ENCODE measurements at places on chromosomes 5 and 9. TPM values are rescaled to one million over a fixed set of nuclear protein-coding genes. Genes with fewer than 3 reads are reported as not detected.
A peak's percentile ranks its signal among the peaks of the same experiment; 100 is the strongest.

Gene TXNDC8
- total RNA-seq = not detected

GRCh38 chr9:87007711-87008366 is 60.5 kb upstream of the GAS1 start:
- H3K4me1 ChIP-seq = no peaks in the 10 kb centered on the region
- H3K27me3 ChIP-seq = no peaks in the 10 kb centered on the region
- no peaks in the 10 kb centered on the region for H3K36me3 ChIP-seq
- H3K4me3 ChIP-seq = no peak overlapping the region
- no peak overlapping the region for H3K27ac ChIP-seq

DNA sequence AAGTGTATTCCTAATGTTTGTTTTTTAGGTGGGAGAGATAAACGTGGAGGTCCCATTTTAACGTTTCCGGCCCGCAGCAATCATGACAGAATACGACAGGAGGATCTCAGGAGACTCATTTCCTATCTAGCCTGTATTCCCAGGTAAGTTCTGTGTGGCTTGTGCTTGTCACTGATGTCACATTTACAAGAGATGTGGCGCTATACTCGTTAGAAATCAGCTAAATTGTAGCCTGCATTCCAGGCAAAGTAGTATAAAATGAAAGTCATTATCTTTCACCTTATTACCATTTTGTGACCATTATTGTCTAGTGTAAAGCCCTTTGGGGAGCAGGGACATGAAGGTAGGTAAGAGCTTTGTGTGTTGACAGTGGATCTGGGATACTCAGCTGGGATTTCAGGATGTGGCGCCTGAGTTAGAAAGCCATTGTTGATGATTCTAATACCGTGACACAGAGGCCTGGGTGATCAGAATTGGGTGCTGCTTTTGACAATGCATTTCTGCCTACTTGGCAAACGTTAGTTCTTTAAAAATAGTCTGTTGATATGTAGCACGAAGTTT is 137.2 kb downstream of the TRIO start:
- no peaks in the 10 kb centered on the region for H3K27me3 ChIP-seq
- no peak overlapping the region for H3K27ac ChIP-seq
- no peak overlapping the region for H3K4me3 ChIP-seq
- peaks cover 65% of the 10 kb centered on the region for H3K4me1 ChIP-seq

GRCh38 chr9:121303456-121304451 is 35.8 kb downstream of the GSN start:
- H3K27me3 ChIP-seq = no peaks in the 10 kb centered on the region
- H3K36me3 ChIP-seq = peaks cover 64% of the 10 kb centered on the region
- H3K27ac ChIP-seq = peak overlapping the region; percentile 92
- peaks cover 29% of the 10 kb centered on the region for H3K4me1 ChIP-seq
- peak; percentile 61 for DNase-seq
- peak overlapping the region; percentile 56 for H3K4me3 ChIP-seq

DNA sequence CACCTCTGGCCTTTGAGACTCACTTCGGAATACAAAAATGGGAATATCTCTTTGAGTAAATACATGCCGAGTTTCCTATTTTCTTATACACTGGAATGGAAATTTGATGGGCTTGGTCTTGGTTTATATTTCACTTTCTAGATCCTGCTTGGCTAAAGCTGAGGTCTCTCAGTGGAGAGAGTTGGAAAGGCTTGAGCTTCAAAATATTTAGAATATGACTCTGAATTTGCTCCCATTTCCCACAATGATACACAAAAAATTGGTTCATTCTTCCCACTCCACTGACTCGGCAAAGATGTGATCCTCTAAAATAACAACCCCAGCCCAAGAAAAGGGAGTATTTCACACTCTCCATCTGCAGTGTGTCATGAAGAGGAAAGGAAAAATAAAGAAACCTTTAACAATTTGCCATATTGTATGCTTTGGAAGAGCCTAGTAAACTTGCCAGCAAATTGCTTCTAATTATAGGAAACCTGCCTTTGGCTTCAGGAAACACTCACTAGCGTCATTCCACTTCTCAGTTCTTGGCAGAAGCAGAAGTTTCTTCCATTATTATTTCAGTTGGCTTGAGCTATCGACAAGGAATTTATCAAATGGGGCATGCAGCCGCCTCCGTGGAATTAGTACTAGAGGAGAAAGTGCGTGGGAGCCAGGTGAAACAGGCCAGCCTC is 302.9 kb downstream of the NSG2 start:
- no peaks in the 10 kb centered on the region for H3K27me3 ChIP-seq
- H3K4me3 ChIP-seq = no peak overlapping the region
- H3K27ac ChIP-seq = no peak overlapping the region
- no peaks in the 10 kb centered on the region for H3K4me1 ChIP-seq

GRCh38 chr9:108476574-108476973 is 379.2 kb downstream of the ACTL7B start:
- H3K4me1 ChIP-seq = peaks cover 45% of the 10 kb centered on the region
- no peak for DNase-seq
- H3K4me3 ChIP-seq = no peak overlapping the region
- H3K27me3 ChIP-seq = no peaks in the 10 kb centered on the region
- no peaks in the 10 kb centered on the region for H3K36me3 ChIP-seq

- H3K4me3 ChIP-seq = no peak overlapping the region
- no peaks in the 10 kb centered on the region for H3K36me3 ChIP-seq
- H3K27ac ChIP-seq = no peak overlapping the region
- no peaks in the 10 kb centered on the region for H3K4me1 ChIP-seq
- H3K27me3 ChIP-seq = no peaks in the 10 kb centered on the region
These were observed 817.1 kb downstream of the CDH12 start for GRCh38 chr5:22036061-22036460.

Gene FGF1
- total RNA-seq = 0.58 TPM

GRCh38 chr9:8555762-8556500 is 756.4 kb upstream of the DMAC1 start:
- H3K4me3 ChIP-seq = no peak overlapping the region
- no peaks in the 10 kb centered on the region for H3K36me3 ChIP-seq
- H3K27ac ChIP-seq = no peak overlapping the region

Gene PCDHB9
- 0.91 TPM for total RNA-seq

DNA sequence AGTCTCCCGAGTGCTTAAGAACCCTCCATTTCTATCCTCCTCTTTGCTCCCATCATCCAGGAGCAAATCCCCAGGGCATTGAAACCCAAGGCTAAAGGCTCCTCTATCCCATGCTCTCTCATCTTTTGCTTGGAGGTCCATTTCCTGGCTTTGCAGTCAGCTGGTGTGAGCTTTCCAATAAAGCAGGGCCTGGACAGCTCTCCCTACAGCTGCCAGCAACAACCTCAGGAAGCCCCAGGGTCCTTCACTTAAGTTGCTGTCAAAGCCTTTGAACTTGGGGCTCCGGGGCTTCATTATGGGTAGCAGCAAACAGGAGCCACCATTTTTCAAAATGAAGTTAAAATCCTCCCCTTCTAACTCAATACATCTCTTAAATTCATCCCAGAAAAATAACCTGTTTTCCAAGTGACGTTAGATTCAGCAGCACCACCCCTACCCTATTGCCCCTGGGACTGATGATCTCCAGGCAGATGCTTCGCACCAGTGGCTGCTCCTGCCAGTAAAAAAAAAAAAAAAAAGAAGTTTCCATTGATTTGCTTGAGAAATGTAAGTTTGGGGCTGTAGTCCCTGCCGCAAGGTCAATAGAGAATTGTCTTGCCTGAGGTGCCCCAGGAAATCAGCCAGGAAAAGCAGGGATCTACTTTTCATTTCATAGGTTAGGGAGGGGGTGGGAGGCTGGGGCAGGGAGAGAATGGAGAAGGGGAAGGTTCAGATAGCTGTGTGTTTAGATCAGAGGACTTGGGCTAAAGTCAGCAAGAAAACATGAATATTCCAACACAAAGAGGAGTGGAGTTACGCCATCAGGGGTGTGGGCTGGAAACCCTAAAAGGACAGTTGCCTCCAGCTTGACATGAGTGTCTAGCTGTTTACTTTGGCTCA is 83.8 kb upstream of the IL6ST start:
- peaks cover 4% of the 10 kb centered on the region for H3K4me1 ChIP-seq
- H3K36me3 ChIP-seq = no peaks in the 10 kb centered on the region
- H3K4me3 ChIP-seq = no peak overlapping the region
- H3K27me3 ChIP-seq = no peaks in the 10 kb centered on the region
- peak overlapping the region; percentile 39 for H3K27ac ChIP-seq

GRCh38 chr5:154437281-154437965 is 8.4 kb upstream of the SAP30L start:
- H3K27me3 ChIP-seq = no peaks in the 10 kb centered on the region
- H3K4me3 ChIP-seq = no peak overlapping the region
- peaks cover 24% of the 10 kb centered on the region for H3K36me3 ChIP-seq
- DNase-seq = no peak

- no peak for DNase-seq
- no peaks in the 10 kb centered on the region for H3K4me1 ChIP-seq
- H3K36me3 ChIP-seq = no peaks in the 10 kb centered on the region
These were observed 209.0 kb downstream of the SEC61B start for GRCh38 chr9:99431103-99431502.

DNA sequence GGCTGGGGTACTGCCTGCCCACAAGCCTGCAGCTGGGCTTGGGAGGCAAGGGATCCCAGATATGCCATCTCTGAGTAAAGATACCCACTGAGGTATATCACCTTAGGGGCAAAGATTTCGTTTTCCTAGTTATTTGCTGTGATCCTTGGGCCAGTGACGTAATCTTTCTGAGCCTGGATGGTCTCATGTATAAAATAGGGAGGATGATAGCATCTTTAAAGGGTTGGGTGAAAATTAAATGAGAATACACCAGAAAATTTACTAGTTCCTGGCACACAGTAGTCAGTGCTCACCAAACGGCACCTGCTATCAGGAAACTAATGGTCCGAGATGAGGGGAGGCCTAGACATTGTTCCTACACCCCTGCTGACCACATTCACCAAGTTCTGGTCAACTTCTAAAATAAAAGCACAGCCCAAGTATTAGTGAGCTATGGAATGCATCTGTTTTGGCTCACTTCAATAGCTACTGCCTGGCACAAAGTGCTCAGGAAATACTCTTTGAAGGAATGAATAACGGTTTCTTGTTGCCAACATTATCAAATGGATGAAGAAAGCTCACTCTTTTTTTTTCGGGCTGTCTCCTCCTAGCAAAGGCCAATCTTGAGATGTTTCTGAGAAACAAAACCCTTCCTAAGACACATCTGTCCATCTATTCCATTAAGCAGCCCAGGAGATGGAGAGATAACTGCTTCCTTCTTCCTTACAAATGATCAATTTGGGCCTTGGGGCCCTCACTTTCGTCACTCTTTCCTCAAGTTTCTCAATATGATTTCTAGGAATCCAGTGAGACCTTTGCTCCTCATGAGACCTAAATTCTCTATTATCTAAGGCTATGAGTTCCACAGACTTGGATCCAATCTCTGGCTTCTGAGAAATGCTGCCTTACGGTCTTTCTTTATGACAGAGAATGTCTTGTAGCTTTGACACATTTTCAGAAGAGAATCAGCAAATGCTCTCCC is 98.2 kb downstream of the DPYSL3 start:
- H3K4me3 ChIP-seq = no peak overlapping the region
- peak overlapping the region; percentile 62 for H3K27ac ChIP-seq
- H3K4me1 ChIP-seq = peaks cover 64% of the 10 kb centered on the region
- no peak for DNase-seq
- no peaks in the 10 kb centered on the region for H3K27me3 ChIP-seq

GRCh38 chr5:147804334-147804733 is 21.8 kb upstream of the JAKMIP2 start:
- no peaks in the 10 kb centered on the region for H3K36me3 ChIP-seq
- no peak for DNase-seq
- H3K4me1 ChIP-seq = no peaks in the 10 kb centered on the region
- H3K4me3 ChIP-seq = no peak overlapping the region
- no peak overlapping the region for H3K27ac ChIP-seq

DNA sequence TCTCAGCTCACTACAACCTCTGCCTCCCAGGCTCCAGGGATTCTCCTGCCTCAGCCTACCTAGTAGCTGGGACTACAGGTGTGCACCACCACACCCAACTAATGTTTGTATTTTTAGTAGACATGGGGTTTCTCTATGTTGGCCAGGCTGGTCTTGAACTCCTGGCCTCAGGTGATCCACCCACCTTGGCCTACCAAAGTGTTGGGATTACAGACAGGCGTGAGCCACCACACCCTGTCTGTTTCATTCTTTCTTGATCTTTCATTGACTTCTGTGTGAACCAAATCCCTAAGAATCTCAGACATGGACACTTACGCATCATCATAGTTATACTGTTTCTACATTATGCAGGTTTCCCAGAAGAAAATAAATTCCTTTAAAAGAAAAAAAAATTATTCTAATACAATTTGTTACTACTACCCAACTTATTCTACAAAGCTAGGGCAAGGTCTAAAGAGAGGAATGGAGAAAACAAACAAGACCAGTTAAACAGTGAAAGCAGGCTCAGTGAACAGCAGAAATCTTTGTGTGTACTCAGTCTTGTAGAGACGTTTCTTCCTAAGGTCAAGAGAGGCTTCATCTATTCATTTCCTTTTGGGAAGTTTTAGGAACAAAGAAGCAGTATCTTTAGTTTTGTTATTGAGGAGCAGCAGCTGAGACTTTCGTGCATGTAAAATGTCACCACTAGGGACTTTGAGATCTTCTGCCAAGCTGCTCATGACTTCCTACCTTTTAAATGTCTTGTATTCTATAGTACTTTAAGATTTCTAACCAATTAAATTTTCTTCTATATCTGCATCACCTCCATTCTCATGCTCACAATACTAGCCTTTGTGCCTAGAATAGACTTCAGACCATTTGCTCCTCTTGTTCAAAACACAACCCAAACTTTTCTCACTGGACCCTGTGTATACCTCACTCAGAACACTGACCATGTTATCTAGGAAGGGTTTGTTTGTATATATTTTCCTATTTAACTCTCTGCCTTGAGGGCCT is 5.6 kb upstream of the HMGCR start:
- H3K27me3 ChIP-seq = no peaks in the 10 kb centered on the region
- H3K27ac ChIP-seq = no peak overlapping the region
- no peak for DNase-seq
- H3K4me3 ChIP-seq = no peak overlapping the region
- H3K4me1 ChIP-seq = peaks cover 5% of the 10 kb centered on the region

GRCh38 chr9:518540-518939 is 303.9 kb downstream of the DOCK8 start:
- H3K4me1 ChIP-seq = peaks cover 2% of the 10 kb centered on the region
- no peak overlapping the region for H3K4me3 ChIP-seq
- no peak overlapping the region for H3K27ac ChIP-seq
- H3K36me3 ChIP-seq = no peaks in the 10 kb centered on the region

Gene CAMK4
- total RNA-seq = 0.42 TPM

- H3K36me3 ChIP-seq = no peaks in the 10 kb centered on the region
- H3K27me3 ChIP-seq = no peaks in the 10 kb centered on the region
- H3K4me1 ChIP-seq = no peaks in the 10 kb centered on the region
- no peak overlapping the region for H3K4me3 ChIP-seq
- H3K27ac ChIP-seq = no peak overlapping the region
These were observed 204.5 kb downstream of the IRX2 start for GRCh38 chr5:2546938-2547337.

All from gastrocnemius medialis (tissue), 4 donors.